Spleen (tissue), 13 donors: ENCODE measurements at places on chromosomes 7 and 10. TPM values are rescaled to one million over a fixed set of nuclear protein-coding genes. Genes with fewer than 3 reads are reported as not detected.

DNA sequence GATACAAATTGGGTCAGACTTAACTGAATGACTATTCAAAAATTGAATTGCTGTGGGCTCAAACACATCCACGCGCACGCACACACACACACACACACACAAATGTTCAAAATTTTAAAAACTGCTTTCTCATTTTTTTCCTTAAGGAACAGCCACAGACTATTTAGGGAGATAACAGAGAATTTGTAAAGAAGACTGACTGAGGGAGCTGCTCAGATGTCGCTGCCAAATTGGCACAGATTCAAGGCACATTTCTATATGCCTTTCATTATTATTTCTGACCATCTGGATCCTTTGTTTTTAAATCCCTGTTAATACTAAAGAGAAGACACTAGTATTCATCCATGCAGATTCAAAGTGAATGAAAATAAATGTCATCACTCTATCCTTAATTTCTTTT, 154.8 kb downstream of the DGKB start:
- no peak for DNase-seq

Gene DNAH11
- total RNA-seq = 0.65 TPM

Gene NKX1-2
- not detected for total RNA-seq

DNA sequence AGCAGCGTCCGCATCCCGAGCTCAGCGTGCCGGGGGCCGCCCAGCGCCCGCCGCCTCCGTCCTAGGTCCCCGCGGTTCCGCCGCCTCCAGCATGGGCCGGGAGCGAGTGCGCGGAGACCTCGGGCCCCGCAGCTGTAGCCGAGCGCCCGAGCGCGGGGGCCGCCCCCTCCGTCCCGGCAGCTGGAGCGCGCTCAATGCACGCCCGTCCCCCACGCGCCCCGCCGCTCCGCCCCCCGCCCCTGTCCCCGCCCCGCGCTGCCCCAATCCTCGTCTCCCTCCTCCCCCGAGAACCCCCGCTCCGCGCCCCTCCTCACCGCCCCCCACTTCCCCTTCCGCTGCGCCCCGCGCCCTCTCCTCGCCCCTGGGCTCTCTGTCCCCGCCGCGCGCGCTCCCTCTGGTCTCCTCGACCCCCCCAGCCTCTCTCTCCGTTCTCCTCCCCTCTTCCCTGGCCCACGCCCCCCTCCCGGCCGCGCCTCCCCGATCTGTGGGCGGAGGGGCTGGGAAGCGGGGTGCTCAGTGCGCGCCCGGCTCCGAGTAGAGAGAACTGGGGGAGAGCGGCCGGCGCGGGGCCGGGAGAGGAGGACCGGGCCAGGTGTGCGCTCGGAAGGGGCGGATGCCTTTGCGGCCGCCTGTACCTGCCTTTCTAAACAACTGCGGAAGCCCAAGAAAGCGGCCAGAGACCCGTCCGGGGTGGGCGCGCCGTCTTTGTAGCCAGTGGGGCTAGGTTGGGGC, at the start of gene VIPR2:
Gene VIPR2, minus strand, starts transcription at position 110 of the 732 bp plus-strand sequence. Its CDS starts 96 bp downstream, at position 14.
- DNase-seq = peak; percentile 74

Gene ADAMTS14
- 0.13 TPM for total RNA-seq

Gene ADRA2A
- total RNA-seq = 35.0 TPM

- DNase-seq = no peak
Measured at GRCh38 chr10:111707076-111707475, 476.5 kb downstream of the GPAM start.
